Activated CD4-positive, alpha-beta T cell treated with anti-CD3 and anti-CD28 coated beads, Interleukin-2, amount 50 U/mL, for 4 hours (primary cell): ENCODE measurements at places on chromosomes 2 and 18.

GRCh38 chr18:36469461-36469860, 171.9 kb downstream of the FHOD3 start:
- DNase-seq = no peak

GRCh38 chr18:23529604-23530003, 26.3 kb downstream of the RMC1 start:
- no peak for DNase-seq

DNA sequence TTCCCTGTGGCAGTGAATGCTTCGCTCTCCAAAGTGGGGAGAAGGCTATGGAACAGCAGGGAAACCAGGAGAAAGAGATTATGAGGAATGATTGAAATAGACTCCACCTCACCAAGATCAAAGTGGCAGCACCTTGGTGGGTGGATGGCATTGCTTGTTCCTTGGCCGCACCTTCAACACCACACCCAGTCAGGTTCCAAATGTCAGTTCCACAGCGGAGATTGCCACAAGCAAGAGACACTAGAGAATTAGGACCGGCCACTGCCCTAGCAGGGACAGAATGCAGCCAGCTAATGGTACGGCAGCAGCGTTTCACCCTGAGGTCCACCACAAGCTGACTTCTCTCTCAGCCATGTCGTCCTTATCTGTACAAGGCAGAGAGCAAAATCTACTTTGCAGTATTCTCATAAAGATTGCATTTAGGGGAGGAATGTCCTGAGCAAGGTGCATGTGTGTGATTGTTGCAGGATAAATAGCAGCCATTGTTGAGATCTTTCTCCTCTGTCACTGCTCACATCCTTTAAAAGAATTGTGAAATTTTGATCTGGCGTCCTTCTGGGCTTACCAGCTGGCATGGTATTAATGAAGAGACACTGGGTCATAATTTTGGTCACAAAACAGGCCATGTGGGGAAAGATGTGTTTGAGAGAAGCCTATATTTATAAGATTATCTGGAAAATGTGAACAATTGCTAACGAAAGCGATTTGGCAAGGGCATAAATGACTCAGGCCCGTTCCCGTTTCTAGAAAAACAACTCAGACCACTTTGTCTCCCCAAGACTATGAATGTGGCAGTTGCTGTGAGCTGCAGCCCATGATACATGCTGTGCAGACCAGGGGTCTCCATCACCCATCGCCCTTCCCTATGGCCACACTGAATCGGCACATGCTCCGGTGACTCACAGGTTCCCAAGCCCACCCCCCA, 228.6 kb upstream of the ID2 start:
- no peak for DNase-seq

DNA sequence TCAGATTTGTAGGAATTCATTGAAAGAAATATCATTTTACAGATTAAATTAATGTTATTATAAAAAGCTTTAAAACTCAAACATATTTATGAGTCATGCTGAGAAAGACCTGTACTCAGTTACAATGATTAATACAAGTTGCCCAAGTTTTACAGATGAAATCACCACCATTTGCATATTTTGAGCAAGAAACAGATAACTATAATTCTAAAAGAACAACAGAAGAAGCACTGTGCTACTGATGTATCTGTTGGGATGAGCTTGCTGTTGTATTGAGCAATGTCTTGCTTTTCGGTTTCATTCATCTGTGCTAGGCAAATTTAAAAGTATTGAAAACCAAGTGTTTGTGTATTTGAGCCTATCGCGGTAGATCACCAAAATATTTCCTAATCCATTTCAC, 1589.1 kb upstream of the ZEB2 start:
- no peak for DNase-seq

DNA sequence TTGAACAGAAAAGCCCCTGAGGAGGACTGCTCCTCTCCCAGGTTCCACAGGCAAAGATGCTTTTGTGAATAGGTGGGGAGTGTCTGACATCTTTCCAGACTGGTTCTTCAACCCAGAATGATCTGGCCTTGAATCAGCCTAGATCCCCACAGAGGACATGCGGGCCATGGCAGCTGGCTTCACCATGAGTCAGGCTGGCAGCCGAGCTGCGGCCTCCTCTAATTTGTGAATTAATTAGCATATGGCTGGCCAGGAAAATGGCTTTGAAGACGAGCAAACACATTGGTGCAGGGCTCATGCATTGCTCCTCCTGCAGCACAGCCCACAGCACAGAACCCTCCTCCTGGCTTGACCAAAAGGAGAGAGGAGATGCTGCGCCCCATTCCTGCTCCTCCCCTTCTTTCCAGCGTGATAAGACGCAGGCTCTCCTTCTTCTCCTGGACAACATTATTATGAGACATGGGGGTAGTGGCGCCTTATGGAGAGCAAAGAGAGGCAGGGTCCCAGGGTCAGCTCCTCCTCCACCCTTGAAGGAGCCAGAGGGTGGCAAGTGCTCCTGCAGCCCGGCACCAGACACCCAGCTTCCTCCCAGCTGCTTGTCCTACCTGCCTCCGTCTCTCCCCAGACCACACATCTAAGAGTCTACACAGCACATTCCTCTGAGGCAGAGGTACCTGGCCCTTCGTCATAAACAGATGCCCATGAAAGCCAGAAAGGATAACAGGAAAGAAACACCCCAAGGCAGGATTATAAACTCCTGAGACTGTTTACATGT, 66.7 kb downstream of the EDAR start:
- DNase-seq = no peak
